Motor neuron (in vitro differentiated cells): ENCODE measurements at places on chromosomes 11 and 22.

GRCh38 chr11:76323804-76324203, 57.1 kb downstream of the THAP12 start:
- ATAC-seq: no peak

DNA sequence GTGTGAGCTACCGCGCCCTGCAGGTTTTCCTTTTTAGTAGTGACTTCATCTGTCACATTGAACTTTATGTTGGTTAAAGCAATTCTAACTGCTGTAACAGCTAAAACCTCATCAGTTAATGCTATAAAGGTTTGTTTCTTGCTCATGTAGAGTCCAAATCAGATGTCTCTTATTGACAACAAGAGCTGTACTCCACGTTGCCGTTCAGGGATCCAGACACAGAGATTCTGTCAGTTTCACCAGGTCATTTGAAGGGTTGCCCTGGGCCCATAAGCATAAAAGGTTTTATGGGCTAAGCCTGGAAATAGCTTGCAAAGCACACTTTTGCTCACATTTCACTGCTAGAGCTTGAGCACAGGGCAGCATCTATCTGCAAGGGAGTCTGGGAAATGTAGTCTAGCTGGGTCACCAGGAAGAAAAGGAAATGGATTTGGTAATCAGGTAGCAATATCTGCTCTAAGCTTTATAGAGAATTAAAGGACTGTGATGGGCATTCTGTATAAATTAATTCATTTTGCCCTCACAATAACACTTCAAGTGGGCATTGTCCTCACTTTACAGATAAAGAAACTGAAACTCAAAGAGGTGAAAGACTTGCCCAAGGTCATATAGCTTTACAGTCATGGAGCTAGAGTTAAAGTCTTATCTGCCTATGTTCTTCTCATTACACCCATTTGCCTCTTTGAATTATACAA, 25.2 kb upstream of the PTPRJ start:
- ATAC-seq: no peak

DNA sequence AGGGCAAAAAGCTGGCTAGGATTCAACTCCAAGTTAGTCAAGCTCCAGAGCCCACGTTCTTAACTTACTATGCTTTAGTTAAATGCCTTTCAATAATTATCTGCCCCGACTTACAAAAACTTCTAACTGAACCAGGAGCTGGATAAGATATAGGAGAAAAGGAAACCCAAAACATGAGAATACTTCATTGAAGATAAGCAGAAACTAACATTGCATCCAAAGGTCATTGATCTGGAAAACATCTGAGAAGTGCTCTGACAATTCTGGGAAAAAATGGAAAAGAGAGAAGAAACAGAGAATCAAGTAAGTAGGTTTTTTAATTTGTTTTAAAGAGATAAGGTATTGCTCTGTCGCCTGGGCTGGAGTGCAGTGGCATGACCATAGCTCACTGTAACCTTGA, 27.2 kb downstream of the ACAT1 start:
- ATAC-seq: no peak

- no peak for ATAC-seq
Measured at GRCh38 chr22:22936180-22936914, 48.7 kb downstream of the IGLL5 start.

DNA sequence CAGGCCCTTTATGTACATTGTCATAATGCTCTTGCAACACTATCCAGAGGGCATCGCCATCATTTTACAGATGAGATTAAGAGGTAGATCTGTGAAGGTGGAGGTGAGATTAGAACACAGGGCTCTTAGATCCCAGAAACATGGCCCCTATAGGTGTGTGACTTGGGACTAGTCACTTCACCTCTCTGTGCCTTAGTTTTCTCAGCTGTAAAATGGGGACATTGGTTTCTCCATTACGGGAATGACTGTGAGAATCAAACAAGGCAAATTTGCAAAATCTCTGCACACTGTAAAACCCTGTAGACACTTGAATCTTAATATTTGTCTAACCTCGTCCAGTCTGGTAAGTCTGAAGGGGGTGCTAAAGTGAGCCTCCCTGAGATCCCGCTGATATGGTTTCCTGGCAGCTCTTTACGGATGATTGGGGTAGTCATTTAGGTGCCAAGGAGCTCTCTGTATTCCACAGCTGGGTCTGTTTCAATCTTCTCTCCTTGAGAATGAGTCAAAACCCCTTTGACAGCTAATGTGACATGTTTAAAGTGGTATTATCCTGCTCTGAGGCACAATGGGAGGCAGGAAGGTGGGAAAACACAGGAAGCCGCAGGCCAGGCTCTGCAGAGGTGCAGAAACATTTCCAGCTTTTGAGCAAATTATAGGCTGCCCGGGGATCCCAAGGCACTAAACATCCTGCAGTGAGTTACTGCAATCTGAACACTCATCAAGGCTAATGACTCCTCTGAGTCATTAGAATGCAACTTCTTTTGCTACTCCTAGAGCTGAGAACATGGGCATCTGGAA, 140.8 kb downstream of the CCDC81 start:
- ATAC-seq: peak; percentile 66

- ATAC-seq: no peak
Measured at GRCh38 chr11:9148035-9148434, 56.6 kb upstream of the SCUBE2 start.

DNA sequence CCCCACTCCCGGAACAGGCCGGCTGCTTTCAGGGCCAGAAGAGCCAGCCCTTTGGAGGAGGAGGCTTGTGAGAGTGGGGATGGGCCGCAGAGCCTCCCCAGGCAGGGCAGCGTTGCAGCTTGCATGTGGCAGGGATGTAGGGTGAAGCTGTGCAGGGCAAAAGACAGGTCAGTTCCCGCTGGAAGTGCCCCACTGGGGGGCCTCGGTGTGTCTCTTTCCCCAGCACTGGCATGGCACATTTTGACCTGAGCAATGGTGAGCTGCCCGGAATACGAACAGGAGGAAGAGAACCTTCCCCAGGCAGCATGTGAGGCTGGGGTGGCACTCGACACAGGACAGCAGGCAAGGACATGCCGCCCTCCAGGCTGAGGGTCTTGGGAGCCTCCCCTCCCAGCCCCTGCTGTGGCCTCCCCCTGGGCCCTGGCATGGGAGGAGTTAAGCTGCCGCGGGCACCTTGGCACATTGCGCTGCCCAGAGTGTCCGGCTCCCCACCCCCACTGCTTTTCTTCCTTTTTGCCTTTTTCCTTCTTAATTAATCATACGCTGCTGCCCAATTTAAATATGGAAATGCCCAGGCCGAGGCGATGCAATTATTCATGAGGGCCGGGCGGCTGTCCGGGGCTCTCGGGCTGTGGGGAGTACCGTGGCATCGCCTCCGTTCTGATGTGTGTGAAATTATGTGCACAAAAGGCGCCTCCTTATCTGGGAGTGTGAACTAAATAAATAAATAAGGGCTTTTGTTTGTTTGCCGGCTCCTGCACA, 76.0 kb upstream of the WNT7B start:
- ATAC-seq: peak; percentile 63

GRCh38 chr11:19243613-19244012, 2.9 kb upstream of the E2F8 start:
- ATAC-seq: no peak

- no peak for ATAC-seq
Measured at GRCh38 chr22:49129736-49130135, 697.9 kb downstream of the BRD1 start.

GRCh38 chr11:92329646-92330045, 105.0 kb downstream of the FAT3 start:
- ATAC-seq: no peak
